ENCODE measurements at places on chromosomes 4 and X.

- no peak for DNase-seq
Measured at GRCh38 chr4:8200302-8200975, 1.3 kb downstream of the SH3TC1 start.

- DNase-seq, result no peak
Measured at GRCh38 chr4:110753466-110753865, 130.6 kb upstream of the PITX2 start.

DNA sequence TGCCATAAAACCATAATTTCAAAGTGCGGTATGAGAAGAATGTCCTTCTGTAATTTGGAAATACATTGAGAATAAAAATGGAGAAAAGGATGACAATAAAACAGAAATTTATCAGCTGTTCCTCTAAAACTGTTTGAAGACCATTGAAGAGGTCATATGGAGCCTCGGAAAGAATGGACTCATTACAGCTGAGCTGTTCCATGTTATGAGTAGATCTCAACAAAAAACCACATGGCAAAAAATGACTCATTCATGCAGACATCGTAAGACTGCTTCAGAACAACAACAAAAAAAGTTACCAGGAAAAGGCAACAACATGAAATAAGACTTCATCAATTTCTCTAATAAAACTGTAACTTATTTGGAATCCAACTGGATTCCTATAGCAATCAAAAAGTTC lies 39.7 kb downstream of the AKAP4 start:
- no peak for DNase-seq

- DNase-seq, result no peak
Measured at GRCh38 chr4:86896596-86896995, 4.4 kb upstream of the C4orf36 start.

DNA sequence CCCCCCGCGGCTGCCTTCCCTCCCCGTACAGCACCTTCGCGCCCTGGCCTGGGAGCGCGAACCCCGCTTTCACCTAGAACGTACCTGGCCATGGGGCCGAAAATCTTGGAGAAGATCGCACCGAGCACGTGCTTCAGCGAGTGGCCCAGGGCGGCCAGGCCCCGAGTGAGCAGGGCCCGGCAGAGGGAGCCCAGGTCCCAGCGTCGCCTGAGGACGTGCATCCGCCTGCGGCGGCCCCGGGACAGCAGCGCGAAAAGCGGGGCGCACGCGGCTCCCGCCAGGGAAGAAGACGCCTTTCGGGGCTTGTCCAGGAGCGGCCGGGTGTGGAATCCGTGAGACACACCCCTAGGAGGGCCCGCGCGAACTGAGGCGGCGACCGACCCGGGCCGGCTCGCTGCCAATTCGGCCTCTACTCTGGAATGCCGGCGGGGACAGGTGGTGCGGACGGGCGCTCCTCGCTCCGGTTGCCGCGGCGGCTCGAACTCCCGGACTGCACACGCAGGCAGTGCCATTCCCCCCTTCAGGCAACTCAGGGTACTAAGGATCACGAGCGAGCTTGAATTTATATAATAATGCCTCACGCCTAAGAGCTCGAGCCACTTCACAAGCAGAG lies at the start of gene HS6ST2:
TSS of gene HS6ST2 (minus strand) at position 539 of the 613 bp plus-strand sequence.
- peak; percentile 86 for DNase-seq

GRCh38 chr4:25687773-25688172 lies 32.1 kb downstream of the SLC34A2 start:
- no peak for DNase-seq

GRCh38 chr4:185721190-185722028 lies 90.6 kb downstream of the SORBS2 start:
- DNase-seq, result no peak

- no peak for DNase-seq
Measured at GRCh38 chr4:55754754-55755350, 64.7 kb upstream of the EXOC1L start.

DNA sequence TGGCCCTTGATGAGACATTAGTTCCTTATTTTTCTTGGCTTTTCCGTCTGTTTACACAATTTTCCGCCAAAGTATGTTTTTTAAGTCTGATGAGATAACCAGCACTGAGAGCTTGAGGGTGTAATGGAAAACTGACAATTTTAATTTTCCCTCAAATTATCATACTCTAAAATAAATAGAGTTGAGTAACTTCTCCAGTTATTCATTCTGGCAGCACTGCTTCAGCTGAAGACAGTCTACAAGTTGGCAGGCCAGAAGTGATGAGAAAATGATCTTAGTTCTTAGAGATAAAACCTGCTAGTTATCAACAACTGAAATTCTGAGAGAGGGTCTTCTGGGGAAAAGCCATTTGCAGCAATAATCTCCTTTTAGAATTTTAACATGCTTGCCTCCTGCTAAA lies 241.6 kb upstream of the TET2 start:
- no peak for DNase-seq
